ENCODE measurements at places on chromosomes 5 and 9.
A peak's percentile ranks its signal among the peaks of the same experiment; 100 is the strongest.

DNA sequence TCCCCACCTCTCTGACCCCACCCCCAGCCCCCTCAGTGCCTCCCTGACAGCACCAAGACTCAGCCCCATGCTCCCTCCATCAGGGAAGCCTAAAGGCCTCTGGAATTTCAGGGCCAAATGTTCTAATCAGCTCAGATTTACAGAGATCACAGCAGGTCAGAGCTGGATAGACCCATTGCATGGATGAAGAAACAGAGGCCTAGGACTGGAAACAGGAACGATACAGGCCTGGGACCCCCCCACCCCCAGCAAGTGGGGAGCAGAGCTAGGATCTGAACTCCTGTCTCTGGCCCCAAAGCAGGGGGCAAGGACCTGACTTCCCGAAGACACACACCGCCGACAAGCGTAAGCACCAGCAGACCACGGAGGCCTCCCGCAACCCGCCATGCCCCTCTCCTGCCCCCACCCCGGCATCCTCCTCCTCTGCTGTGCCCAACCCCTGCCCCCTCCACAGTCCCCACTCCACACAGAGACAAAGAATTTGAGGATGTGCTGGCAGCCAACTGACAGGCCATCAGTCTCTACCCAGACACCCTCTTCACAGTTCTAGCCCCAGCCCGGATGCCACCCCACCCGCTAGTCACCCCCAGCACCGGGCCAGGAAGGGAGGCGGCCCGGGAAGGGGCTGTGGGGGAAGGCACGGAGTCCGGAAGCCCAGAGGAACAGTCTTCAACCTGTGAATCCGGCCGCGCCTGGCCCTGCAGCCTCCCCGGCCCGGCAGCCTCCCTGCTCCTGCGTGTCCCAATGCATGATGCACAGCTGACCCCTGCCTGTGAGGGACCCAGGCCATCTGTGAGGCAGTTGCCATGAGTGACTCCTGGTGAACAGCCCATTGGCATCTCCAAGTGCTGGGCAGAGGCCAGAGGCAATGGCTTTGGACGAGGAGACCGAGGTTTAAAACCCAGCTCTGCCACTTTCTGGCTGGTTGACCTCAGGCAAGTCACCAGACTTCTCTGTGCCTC, 31.3 kb downstream of the NDUFA8 start:
- DNase-seq = no peak

DNA sequence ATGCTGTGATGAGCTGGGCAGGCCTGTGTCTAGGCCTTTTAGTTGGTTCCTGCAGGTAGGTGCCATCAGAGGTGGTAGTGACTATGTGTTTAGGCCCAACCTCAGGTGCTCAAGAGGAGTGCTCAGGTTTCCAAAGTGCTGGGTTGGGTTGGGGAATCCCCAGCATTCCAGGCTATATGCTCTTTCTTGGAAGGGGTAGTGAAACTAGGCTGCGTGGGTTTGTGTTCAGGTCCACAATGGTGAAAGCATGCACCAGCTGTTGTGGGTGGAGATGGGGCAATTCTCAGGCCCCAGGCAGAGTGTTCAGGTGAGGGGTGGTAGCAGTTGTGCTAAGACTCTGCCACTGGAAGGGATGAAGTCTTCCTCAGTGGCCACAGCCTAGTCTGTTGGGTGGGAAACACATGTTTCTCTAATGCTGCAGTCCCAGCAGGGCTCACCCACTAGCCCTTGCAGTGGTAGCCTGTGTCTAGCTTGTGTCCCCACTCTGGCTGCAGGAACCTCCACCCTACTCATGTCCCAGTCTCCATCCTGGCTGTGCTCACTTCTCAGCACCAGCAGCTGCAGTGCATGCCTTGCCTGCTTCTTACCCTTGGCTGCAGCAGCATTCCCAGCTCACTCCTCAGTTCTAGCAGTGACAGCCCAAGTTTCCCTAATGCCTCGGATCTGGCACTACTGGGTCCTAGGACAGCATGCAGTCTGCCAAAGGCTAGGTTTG, 78.9 kb downstream of the FAM170A start:
- DNase-seq = no peak

DNA sequence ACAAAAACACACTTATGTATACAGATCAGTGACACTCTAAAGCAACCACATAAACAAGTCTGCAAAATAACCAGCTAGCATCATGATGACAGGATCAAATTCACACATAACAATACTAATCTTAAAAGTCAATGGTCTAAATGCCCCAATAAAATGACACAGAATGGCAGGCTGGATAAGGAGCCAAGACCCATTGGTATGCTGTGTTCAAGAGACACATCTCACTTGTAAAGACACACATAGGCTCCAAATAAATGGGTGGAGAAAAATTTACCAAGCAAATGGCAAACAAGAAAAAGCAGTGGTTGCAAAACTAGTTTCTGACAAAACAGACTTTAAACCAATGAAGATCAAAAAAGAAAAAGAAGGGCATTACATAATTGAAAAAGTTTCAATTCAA, 26.0 kb downstream of the GAPT start:
- DNase-seq = no peak

DNA sequence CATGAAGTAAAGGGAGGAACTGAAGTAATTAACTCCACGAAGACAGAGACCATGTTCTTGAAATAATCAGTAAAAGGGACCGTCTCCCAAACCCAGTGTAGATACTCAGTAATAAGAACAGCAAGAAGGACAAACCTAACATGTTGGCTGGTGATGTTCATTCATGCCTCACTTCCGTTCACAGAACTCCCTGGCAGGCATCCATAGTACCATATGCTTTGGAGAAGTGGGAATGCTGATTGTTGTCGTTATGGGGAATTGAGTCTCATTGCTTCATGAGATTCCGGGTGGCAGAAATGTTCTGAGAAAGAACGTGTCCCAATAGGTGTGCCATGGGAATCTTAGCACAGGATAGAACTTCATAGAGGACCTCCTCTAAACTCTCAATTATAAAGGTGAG, 452.3 kb downstream of the ZSWIM6 start:
- no peak for DNase-seq

DNA sequence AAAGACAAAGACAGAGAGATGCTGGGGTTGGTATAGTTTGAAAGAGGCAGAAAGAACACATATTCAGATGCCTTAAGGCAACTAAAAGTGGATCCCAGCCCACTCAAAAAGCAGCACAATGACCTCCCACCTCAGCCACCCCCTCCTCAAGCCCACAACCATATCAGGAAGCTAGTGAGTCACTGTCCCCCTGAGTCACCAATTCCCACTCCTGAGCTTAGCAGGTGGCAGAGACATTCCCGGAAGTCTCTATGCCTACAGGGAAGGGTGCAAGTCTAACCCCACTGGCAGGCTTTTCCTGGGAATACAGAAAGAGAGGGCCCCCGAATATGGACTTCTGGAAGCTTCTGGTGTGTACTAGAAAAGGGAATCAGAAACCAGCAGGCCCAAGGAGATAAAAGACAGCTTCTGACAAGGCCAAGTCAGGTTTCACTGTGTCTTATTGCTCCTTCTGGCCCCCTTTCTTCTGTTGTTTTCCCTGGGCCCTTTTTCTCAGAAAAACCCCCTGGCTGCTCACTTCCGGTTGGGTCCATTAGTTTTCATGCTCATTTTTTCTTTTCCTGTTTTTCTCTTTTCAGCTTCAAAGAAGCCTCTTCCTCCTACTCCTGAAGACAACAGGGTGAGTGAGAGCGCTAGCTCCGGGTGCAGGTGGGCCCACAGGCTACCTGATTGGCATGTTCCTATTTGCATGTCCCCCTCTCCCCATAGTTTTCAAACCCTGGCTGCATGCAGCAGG, 36.8 kb downstream of the ITK start:
- DNase-seq = no peak

DNA sequence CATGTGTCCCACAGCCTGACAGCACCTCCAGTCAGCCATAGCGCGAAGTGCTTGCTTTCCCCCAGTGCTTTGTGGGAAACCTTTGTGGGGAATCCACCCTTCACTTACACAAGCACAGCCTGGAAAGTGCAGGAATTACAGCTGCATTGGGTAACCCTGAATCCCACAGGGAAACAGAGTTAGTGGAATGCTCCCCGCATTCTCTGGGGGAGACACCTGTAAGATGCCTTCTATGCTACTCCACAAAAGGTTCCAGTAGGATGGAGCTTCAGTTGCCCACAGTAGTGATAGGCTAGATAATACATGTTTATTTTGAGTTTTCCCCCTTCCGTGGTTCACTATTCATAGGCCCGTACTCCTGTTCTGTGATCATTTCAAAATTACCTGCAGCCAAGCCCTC, 60.3 kb downstream of the TLE4 start:
- no peak for DNase-seq

- no peak for DNase-seq
Observed at GRCh38 chr5:31656806-31657205, 17.9 kb downstream of the PDZD2 start.

GRCh38 chr5:36458746-36459145, 147.7 kb upstream of the SLC1A3 start:
- DNase-seq = no peak

GRCh38 chr9:108270561-108270960, 585.2 kb downstream of the ACTL7B start:
- DNase-seq = no peak

DNA sequence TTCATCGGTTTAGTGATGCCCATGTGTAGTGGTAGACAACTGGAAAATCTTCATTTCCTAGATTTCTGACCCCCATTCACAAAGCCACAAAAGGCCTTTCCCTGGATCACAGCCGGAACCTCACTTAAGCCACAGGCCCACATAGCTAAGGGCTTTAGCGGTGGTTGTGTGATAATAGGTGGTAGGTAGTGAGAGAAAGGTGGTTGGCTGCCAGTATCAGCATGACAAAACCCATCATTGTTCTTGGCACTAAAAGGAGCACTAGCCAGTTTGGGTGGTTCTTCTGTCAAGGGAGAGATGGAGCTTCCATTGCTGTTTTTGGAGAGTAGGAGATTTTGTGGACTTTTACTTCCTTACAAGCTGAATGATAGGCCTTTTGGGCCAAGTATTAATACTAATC, 9.7 kb upstream of the SLC36A2 start:
- no peak for DNase-seq

DNA sequence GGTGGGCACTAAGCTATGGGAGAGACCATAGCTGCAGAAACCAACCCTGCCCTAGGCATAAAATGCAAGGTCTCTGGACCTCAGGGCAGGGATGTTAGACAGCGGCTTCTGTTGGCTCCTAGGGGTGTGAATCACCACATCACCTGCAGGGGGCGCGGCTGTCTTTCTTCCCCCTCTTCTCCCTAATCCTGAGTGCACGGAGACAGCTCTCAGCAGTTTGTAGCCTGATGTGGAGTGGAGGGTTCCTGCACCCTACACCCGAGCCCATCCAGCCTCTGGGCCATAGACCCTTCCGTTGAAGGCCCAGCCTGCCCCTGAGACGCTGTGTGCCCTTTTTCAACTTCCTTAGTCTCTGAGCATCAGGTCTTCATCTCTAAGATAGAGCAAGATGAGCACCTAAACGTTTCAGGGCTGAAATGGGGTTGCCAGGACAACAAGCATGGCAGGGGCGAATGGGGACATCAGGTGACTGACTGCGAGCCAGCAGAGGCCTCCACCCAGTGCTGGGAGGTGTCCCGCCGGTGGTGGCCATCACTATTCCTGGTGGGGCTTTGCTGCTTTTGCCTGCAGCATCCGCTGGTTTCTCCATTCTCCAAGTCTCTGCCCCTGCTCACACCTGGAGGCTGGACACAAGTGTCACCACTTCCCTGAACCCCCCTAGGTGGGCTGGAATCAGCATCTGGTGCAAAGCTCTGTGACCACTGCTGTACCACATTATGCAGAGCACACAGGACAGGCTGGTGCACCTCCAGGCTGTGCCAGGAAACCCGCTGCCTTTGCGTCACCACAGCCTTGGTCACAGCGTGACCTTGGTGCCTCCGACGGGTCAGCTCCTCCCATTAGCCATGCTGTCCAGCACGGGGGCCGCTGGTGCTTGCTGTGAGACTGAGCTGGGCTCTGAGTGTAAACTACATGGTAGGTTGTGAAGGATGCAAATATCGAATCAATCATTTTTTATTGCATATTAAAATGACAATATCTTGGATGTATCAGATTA, 2.5 kb upstream of the SEC16A start:
- DNase-seq = peak; percentile 54

GRCh38 chr5:103867857-103868598, 305.4 kb upstream of the NUDT12 start:
- no peak for DNase-seq

DNA sequence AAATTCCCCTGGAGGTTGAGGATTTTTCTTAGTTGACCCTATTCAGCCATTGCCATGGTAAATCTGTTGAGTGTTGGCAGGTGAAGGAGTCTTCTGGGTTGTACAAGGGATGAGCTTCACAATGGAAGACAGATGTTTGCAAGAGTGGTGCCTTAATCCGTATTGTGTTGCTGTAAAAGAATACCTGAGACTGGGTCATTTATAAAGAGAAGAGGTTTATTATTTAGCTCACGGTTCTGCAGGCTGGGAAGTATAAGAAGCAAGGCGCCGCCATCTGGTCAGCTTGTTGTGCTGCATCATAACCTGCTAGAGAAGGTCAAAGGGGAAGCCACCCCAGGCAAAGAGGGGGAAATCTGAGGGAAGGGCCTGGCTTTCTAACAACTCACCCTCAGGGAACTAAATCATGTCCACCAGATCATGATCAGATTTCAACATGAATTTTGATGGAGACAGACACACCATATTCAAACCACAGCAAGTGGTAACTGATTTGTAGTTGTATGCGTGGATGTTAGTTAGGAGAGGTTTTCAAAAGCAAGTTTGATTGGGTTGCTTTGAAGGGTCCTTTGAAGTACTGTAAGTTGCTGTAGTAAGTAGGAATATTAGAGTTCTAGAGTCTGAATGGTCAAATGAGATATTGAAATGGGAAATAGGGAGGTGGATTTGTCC, 2.5 kb downstream of the TNPO1 start:
- DNase-seq = peak; percentile 25

DNA sequence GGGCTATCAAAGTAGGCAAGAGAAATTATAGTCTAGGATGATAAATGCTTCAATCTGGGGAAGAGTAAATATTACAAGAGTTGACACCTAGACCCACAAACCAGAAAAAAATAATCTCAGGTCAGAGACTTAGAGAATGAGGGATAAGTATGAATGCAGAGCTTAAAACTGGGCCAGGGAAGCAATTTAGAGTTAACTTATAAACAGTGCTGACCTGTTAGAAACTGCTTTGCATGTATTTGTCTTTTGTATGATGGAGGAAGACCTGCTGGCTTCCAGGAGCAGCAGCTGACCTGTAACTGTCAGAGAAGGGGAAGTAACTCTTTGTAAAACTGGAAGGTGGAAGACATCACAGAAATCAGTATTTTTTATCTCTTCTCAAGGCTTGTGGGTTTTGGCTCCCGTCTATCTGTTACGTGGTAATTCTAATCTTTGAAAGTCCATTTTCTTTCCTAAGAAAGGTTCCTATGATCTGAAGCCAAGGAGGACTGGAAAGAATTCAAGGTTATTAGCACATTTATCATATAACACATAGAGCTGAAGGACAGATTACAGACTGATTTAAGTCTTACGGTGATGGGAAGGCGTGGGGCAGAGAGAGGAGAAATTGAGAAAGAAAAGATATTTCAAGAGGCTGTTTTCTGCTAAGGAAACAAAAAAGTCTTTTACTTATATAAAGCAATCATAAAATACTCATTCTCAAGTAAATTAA, 114.7 kb upstream of the ADAMTS19 start:
- DNase-seq = no peak

GRCh38 chr9:306907-307306, 92.2 kb downstream of the DOCK8 start:
- DNase-seq = no peak

- no peak for DNase-seq
Observed at GRCh38 chr5:178502401-178503100, 87.6 kb downstream of the COL23A1 start.

- no peak for DNase-seq
Observed at GRCh38 chr9:130275156-130275555, 9.6 kb downstream of the HMCN2 start.
